Stimulated activated CD4-positive, alpha-beta T cell treated with anti-CD3 and anti-CD28 coated beads, Interleukin-1b, Interleukin-23, amount 100 ng/mL, for 24 hours (primary cell): ENCODE measurements at places on chromosomes 5 and 9.

DNA sequence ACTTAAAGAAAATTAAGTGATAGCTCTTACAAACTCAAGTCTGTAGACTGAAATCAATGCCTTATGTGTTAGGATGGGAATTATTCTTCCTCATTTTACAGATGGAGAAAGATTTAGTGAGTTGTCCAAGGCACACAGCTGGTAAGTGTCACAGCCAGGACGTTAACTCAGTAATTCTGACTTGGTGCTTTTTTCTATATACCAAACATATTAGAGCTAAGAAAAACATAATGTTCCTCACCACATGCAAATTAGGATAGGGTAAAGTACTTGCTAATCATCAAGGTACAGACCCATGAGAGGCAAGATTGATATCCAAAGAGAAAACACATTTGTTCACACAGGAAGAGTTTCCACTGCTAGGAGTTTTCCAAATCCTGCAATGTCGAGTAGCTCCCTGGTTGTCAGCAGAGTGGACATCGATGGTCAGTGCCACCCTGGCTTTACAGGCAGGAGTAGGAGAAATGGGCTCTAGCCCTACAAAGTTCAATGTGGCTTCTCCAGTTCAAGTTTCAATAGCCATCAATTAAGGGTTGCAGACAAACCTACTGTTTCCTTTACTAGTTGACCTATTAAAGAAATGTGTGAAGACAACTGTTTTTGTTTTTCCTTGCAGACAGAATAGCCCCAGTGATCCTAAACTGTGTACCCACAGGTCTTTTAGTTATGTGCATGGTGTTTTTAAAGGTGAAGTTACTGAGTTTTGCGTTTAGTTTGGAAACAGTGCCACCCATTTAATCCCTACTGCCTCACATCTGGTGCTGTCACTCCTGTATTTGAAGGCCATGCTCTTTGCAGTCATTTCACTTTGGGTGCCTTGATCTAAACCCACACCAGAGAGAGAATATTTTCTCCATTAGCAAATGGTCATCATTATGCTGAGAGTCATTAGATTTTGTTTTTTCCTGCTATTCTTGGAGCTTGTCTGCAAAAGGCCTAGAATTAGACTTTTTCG, 460.8 kb upstream of the SMARCA2 start:
- DNase-seq, result no peak

DNA sequence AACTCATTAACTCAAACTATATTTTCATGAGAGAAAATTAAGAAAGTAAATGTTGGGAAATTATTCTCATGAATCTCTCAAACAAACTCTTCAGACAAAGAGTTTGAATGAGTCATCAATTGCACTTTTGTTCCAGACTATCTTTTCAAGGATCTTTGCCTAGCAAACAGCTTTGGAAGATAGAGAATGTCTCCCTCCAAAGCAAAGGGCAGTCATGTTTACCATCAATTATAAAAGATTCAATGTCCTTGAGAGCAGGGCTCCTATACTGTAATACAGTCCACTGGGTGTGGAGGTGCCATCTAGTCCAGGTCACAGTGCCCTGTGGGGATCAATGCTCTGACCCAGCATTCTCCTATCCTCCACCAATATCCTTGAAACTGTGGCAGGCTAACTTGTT, 1429.3 kb downstream of the EFNA5 start:
- no peak for DNase-seq

DNA sequence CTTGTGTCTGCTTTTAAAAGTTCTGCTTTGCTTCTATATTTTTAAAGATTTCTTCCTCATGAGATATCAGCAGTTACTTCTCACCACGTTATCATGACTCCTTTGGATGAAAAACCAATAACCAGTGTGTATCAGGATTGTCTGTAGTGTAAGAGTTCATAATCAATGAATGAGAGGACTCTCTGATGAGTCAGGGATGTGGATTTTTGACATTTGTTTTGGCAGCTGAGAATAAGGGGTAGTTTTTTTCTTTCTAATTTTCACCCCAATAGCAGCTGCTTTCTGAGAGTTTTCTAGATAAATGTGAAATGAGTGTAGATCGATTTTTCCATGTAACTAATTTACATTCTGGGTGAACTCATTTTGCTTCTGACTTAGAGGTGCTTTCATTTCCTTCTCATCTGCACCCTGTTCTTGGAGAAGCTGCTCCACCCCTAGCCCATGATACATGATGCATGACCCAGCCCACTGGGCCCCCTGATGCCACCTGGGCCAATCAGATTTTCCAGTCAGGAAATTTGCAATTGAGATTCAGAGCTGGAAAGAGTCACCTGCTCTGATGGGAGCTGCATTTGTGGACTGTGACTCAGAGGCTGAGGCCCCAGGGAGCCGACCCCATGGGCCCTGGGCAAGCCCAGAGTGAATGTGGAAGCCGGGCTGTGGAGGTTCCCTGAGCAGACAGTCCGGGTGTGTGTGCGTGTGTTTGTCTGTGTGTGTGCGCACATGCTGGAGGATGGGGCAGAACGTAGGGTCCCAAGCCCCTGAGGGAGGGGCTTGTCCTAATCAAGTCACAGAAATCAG, 159.3 kb downstream of the RGS3 start:
- peak; percentile 19 for DNase-seq

DNA sequence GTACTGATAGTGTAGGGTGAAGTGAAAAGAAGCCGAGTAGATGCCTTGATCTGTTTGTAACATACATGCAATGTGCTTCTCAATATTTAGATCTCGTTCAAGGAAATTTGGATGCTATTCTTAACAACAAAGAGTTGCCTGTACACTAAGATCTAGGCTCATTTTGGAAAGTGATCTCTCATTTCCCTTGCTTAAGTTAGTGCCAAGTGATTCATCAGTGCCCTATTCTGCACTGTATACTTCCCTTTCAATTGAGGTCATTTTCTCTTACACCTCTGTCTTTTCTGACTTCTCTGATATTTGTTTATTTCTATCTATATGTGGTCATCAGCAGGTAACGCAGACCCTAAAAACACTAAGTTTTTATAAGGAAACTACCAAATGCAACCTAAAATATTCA, 528.6 kb upstream of the PTPRD start:
- DNase-seq, result no peak

- no peak for DNase-seq
Measured at GRCh38 chr5:172008689-172009141, 2.3 kb upstream of the FBXW11 start.

DNA sequence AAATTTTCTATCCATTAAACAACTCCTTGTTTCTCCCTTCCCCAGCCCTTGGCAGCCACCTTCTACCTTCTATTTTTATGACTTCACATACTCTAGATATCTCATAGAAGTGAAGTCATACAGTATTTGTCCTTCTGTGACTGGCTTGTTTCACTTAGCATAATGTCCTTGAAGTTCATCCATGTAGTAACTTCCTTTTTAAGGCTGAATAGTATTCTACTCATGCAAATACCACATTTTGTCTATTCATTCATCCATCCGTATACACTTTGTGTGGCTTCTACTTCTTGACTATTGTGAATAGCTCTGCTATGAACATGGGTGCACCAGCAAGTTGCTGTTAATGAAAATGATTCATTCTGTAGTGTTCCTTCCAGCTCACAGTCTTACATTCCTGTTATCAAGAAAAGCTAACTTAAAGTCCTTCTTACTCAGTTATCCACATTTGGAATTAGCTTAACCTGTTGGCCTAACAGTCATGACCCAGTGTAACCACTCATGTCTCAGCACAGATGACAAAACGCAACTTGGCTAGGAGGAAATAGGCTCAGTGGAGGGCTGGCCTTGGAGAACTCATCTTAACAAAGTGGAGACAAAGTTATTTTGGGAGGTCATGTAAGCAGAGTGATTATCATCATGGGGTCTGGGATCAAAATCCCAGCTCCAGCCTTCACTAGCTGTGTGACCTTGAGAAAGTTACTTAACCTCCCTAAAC, 129.7 kb upstream of the MAP3K1 start:
- no peak for DNase-seq

- no peak for DNase-seq
Measured at GRCh38 chr5:113293975-113294310, 140.8 kb downstream of the TSSK1B start.

DNA sequence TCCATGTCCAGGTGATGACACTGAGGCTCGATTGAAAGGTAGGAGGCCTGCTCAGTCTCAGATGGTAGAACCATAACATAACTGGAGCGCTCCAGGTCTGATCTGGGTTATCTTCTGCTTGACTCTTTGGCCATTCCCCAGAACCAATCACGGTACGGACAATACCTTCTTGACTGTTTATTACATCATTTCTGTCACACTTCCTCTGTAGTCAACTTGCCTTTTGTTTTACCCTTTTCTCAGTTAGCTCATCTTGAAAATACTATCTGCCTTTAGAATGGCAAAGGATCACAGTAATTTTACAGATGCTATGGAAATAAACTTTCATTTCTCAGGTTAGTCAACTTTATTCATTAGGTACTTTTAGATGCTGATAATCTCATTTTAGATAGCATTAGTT, 22.4 kb downstream of the GLRA1 start:
- DNase-seq, result no peak

DNA sequence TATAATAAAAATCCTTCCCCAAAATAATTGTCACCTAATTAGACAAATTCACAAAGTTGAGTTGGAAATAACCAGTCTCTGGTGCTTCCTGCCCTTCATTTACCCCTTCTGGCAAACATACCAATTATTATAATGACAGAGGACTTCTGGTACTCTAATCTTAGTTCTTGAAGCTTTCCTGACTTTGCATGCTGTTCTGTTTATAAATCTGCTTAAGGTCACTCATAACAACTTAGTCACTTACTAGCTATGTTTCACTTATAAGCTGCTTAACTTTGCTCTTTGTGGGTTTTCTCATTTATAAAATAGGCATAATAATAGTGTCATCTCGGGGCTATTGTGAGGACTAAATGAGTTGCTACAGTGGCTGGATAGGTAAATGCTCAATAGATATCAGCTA, 446.5 kb downstream of the EFNA5 start:
- no peak for DNase-seq

GRCh38 chr9:127216210-127216887, 48.2 kb upstream of the GARNL3 start:
- DNase-seq, result no peak

DNA sequence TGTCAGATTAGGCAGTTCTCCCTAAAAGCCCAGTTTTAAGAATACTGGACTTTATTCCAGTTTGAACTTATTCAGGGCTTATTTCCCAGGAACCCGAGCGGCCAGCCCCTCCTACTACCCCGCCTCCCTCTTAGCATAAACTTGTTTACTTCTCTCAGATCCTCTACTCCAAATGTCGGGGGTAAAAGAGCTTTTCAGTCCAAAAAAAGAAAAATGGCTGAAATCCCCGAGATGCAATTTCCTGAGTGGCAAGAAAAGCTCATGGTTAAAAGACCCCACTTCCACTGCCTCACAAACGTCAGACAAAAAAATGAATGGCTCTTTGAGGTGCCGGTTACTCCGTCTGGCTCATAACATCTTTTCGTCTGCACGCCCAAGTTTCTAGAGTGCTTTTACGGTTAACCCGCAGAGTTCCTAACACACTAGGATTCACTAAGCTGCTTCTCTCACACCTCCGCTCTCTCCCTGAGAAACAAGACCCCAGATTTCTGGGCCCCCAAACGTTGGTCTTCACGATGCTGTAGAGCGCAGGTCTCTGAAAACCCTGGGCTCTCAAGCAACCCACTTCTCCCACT, 402 bp downstream of the BRD8 start:
- no peak for DNase-seq

GRCh38 chr5:58335518-58335917, 124.4 kb downstream of the PLK2 start:
- no peak for DNase-seq

GRCh38 chr5:39459071-39459470, 34.3 kb upstream of the DAB2 start:
- no peak for DNase-seq

DNA sequence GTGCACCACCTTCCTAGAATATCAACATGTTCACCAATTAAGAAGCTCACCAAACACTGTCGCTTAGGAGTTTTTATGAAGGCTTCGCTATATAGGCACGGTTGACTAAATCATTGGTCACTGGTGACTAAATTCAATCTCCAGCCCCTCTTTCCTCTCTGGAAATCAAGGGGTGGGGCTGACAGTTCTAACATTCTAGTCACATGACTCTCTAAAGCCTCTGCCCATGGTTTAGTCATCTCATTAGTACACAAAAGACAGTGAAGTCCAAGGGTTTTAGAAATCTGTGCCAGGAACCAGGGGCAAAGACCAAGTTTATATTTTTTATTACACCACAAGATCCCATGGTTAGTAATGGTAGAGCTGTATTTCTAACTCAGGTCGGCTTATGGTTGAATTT, 243.2 kb downstream of the ELAVL2 start:
- no peak for DNase-seq
